ENCODE measurements at places on chromosomes 5 and 9.

DNA sequence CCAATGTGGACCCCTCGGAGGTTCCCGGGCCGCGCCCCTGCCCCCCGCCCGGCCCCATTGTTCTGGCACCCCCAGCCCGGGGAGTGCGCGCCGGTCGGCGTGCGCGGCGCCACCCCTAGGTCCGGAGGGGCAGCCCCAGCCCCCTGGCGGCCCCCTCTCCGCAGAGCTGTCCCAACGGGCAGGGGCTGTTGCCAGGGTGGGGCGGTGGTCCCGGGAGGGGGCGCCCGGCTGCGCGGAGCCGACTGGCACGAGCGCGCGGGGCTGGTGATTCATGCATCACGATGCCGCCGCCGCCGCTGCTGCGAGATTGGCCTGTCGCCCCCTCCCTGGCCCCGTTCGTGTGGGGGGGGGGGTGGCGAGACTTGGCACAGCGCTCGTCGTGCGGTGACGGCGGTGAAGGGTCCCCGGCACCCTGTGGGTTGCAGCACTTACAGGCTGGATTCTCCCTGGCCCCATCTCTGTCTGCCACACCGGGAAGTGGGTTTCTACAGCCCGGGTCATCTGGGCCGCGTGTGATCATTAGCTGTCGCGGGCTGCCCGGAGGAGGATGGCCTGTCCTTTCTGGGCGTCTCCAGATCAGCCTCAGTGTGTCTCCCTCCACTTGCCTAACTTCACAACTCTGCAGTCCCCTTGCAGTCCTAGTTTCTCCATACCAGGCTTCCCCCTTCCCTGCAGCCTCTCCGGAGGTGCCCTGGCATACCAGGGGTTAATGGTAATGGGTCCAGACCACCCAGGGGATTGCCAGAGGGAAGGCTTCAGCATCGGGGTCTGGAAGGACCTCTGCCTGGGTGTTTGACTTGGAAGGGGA lies 858 bp downstream of the NCS1 start:
- no peak for DNase-seq

DNA sequence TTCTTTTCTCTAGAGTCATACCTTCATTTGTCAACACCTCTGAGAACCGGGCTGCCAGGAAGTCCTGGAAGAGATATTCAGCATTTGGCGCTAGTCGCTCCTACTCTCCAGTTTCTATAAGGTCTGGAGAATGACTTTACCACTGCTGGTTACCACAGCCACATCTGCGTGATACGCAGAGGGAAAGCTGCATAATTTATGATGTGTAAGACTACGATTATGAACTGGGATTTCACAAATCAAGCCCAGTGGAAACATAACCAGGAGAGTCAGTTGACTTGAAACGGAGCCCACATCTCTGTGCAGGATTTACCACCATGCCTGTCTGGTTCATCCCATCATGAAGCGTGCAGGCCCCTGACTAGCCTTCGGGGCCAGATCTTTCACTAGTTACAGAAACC lies 72.6 kb downstream of the FGF1 start:
- no peak for DNase-seq

DNA sequence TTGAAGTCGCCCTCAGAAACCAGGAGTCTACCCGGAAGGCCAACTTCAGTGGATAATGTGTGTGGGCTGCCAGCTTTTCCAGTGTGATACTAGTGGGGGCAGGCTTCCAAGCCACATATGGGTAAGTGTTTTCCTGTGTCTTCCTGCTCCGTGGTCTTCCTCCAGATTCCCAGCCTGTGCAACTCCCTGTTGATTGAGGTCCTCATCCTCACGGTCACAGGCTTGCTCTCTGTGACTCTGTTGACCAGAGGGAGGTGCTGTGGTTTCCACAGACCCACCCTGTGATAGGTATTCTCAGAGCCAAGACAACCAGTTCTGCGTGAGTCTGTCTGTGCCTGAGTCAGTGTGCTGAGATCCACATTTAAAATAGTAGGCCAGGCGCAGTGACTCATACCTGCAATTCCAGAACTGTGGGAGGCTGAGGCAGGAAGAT lies 388.0 kb upstream of the IRX2 start:
- DNase-seq: no peak

DNA sequence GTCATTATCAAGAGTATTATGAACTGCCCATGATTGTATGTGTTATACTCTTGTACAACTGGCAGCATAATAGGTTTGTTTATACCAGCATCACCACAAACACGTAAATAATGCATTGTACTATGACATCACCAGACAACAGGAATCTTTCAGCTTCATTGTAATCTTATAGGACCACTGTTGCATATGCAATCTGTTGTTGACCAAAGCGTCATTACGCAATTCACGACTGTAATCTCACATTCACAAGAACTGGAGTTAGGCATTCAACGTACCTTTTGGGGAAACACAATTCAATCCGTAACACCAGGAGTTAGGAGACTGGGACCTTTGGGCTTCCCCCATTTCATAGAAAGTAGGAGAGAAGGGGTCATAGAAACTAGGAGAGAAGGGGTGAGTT lies 20.4 kb upstream of the ARSI start:
- DNase-seq: no peak

- no peak for DNase-seq
Observed at GRCh38 chr5:41433552-41434181, 76.7 kb downstream of the PLCXD3 start.

- DNase-seq: no peak
Observed at GRCh38 chr5:158478139-158478538, 619.2 kb upstream of the CLINT1 start.

GRCh38 chr9:95029288-95029687 lies 288.2 kb downstream of the FANCC start:
- DNase-seq: no peak

GRCh38 chr5:41457094-41457493 lies 53.3 kb downstream of the PLCXD3 start:
- no peak for DNase-seq

DNA sequence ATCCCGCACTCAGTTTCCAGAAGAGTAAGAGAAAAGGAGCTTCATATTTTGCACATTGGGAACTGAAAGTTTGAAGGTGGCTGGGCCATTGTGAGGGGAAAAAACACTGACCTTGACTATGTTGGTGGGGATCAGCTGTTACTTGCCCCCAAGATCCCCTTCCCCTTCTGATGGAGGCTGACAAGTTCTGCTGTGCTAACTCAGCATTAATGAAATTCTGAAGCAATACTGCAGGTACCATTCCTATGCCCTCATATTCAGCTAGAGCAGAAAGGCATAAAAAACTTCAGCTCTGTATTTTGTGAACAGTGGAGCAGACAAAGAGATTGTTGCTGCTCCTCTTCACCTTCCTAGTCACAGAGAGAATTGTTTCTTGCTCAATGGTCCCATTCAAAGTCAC lies 1013.8 kb upstream of the C9orf72 start:
- no peak for DNase-seq

- DNase-seq: no peak
Observed at GRCh38 chr5:109945723-109946480, 256.2 kb downstream of the MAN2A1 start.

DNA sequence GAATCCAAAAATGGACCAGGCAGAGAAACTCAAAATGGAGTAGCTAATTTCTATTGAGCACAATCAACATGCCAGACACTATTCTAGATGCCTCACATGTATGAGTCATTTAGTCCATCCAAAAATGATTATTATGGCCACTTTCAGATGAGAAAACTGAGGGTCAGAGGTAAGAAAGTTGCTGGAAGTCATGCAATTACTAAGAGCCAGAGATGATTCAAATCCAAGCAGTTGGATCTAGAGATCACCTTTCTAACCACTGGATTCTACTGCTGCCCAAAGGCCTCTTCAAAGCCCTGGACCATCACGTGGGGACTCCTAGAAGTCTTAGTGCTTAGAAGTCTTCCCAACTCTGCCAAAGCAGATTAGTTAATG lies 51.8 kb upstream of the HMHB1 start:
- DNase-seq: no peak

GRCh38 chr5:127838661-127839060 lies 135.5 kb downstream of the CCDC192 start:
- DNase-seq: no peak

GRCh38 chr5:142360607-142361120 lies 35.8 kb upstream of the SPRY4 start:
- DNase-seq: no peak

DNA sequence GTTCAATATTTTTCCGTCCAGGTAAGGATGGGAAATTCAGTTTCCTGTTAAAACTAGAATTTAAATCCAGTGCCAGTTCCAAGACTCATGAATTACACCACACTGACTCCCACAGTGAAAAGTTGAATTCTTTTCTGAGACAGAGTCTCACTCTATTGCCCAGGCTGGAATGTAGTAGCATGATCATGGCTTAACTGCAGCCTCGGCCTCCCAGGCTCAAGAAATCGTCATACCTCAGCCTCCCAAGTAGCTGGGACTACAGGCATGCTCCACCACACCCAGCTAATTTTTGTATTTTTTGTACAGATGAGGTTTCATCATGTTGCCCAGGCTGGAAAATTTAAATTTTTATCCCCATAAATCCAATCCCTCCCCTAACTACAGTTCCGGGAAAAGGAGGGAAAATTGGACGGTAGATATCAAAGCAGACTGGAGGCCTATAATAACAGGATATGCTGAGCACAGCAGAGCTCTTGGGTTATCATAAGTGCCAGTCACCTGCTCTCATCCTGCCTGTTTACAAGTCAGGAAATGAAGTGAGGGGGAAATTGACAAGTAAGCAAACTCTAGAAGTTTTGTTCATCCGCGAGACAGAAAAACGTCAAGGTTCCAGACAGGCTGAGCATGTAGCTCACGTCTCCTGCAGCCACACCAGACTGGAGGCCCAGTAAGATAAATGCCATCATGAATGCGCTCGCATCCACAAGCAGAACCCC lies 105.7 kb downstream of the UGCG start:
- DNase-seq: no peak

GRCh38 chr5:168528521-168529373 lies at the start of gene FBLL1:
Gene FBLL1 (plus strand): TSS chr5:168529305. CDS start chr5:168529505, 200 bp downstream.
- DNase-seq: no peak

GRCh38 chr5:161498531-161498930 lies 48.0 kb downstream of the GABRB2 start:
- DNase-seq: no peak

DNA sequence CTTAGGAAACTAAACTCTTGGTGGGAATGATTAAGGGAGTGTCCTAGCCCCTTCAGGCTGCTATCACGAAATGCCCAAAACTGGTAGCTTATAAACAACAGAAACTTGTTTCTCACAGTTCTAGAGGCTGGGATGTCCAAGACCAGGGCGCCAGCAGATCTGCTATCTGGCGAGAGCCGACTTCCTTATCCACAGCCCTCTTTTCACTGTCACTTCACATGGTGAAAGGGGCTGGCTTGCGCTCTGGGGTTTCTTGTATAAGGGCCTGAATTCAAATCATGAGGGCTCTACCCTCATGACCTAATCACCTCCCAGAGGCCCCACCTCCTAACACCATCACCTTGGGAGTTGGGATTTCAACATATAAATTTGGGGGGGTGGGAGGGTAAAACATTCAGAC lies 49.1 kb downstream of the IPPK start:
- no peak for DNase-seq

DNA sequence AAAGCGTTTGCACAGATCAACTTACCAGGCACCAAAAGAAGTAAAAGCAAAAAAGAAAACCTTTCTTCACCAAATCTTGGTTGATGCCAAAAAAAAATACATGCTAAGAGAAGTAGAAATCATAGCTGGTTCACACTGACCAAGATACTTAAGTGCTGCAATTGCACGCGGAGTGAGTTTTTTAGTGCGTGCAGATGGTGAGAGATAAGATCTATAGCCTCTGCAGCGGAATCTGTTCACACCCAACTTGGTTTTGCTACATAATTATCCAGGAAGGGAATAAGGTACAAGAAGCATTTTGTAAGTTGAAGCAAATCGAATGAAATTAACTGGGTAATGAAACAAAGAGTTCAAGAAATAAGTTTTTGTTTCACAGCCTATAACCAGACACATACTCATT lies 36.4 kb upstream of the CCDC152 start:
- DNase-seq: no peak

DNA sequence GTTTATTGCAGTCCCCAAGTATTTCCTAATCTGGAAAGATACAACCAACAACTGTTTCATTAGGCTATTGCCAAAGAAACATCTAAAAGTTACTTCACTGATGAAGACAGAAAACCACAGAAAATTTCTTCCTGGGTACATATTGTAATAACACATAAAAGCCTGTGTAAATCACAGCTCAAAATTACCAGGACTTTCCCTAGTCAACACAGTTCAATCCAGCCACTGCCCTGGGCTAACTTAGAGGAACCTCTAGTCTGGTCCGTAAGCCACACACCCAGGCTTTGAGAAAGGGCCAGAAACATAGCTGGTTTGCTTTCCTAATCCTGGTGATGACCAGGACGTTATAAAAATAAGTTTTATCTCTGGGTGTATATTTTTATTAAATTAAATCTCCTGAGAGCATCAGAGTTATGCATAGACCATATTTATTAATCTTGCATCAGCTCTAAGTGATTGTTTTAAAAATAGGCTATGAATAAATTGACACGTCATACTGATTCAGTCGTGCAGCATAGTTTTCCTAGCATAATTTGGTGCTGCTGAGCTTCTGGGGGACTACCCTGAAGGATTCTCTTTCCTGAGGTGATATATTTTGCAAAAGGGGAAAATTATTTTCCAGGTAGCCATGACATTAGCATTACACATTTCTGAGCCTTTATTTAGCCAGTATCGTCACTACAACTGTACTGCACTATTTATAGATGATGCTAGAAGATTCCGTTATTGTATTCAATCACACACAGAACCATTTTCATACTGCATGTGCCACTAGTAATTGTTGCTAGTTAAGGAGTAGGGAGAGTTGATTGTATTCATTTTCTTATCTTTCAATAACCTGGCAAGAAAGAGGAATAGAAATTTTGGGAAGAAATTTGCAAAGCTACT lies 12.6 kb upstream of the MUSK start:
- no peak for DNase-seq

GRCh38 chr9:64066736-64067368 lies 1218.2 kb downstream of the FOXD4L5 start:
- no peak for DNase-seq

DNA sequence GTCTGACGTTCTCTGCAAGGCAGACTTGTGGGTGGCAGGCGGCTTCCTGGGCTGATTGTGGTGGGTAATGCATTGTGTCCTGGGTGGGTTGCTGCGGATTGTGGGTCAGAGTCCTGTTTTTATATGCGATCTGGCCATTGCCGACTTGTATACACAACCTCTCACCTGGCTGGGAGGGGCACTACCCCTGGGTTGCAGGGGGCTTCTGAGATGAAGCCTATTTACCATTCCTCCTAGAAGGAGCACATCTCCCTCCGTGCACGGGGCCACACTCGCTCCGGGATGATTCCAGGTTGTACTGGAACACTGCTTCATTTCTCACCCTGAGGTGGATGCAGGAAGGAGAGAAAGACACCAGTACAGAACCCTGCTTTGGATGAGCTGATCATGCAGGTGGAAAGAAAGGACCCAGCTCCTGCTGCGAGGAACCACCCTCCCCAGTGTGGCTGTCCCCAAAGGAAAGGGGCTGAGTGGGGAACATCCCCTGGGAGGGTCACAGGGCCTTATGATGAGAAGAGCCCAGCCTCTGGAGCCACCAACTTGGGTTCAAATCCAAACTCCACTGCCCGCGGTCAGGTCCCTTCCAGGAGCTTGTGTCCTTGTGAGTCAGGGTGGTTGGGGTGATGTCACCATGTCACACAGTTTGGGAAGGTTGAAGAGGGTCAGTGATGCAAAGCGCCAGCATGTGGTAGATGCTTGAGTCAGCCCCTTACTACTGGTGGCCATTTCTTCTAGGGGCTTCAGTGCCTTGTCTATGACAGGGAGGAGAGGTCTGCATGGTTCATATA lies 151.8 kb upstream of the COL5A1 start:
- no peak for DNase-seq

GRCh38 chr9:79813258-79813638 lies 241.5 kb downstream of the TLE4 start:
- no peak for DNase-seq
